ENCODE measurements at places on chromosomes 12 and 14.

- DNase-seq, result no peak
Measured at GRCh38 chr14:22105006-22105623, 431.5 kb upstream of the OR4E1 start.

GRCh38 chr12:9897535-9897934, 16.2 kb downstream of the KLRF2 start:
- DNase-seq, result no peak

- peak; percentile 90 for DNase-seq
Measured at GRCh38 chr12:56079723-56080555, at the start of gene ERBB3. TSS of gene ERBB3 (plus strand) at chr12:56080165. CDS start at chr12:56080301, 136 bp downstream.

DNA sequence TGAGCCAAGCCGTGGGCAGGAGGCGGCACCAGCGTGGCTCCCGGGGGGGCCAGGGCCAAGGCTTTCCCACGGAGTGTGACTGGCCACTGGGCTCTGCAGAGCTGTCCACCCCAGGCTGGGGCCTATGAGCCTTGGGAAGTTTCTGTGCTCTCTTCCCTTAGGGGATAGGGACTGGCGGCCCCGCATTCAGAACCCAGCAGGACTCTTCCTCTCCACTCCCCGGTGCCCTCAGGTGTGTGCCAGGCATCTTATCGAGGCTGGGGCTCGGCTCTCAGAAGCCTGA, 17.8 kb upstream of the EIF2B2 start:
- no peak for DNase-seq

- no peak for DNase-seq
Measured at GRCh38 chr12:50536831-50537537, 32.2 kb downstream of the DIP2B start.

GRCh38 chr14:91406451-91406850, 11.2 kb downstream of the CCDC88C start:
- DNase-seq, result no peak

DNA sequence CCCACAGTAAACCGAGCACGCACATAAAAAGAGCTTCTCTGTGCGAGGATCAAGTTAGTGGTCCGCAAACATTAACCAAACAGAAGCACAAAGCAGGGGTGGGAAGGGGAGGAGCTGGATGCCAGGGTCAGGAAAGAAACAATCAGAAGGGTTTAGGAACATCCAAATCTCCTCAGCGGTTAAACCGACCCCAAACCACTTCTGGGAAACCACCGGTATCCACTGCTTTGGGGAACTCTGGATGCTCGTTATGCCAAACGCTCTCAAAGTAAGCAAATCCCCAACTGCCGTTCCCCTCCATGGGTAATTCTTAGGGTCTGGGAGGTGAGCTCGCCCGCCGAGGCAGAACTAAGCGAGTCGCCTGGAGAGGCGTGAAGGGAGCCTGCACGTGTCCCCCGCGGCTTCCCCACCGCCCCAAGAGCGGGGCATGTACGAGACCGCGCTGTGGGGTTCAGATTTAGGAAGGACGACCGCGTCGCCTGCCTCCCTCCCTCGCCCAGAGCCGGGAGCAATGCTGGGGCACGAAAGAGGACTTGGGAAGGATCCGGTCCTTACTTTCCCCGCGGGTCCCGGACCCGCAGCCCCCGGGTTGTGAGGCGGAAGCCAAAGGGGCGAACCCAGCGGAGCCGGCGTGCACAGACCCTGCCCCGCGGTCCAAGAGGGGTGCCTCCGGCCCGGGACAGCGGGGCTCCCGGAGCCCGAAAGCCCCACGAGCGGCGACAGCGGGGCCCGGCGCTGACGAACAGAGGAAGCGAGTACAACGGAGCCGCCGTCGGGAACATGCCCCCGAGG, 711 bp downstream of the SBNO1 start:
- DNase-seq, result peak; percentile 21

GRCh38 chr14:75605916-75606315, 27.5 kb downstream of the FLVCR2 start:
- DNase-seq, result no peak

GRCh38 chr12:53872367-53872766, 66.3 kb upstream of the HOXC13 start:
- no peak for DNase-seq

GRCh38 chr12:106766393-106766826, 8.1 kb upstream of the RIC8B start:
- DNase-seq, result no peak

GRCh38 chr14:104580961-104581360, 1.4 kb downstream of the C14orf180 start:
- DNase-seq, result no peak

DNA sequence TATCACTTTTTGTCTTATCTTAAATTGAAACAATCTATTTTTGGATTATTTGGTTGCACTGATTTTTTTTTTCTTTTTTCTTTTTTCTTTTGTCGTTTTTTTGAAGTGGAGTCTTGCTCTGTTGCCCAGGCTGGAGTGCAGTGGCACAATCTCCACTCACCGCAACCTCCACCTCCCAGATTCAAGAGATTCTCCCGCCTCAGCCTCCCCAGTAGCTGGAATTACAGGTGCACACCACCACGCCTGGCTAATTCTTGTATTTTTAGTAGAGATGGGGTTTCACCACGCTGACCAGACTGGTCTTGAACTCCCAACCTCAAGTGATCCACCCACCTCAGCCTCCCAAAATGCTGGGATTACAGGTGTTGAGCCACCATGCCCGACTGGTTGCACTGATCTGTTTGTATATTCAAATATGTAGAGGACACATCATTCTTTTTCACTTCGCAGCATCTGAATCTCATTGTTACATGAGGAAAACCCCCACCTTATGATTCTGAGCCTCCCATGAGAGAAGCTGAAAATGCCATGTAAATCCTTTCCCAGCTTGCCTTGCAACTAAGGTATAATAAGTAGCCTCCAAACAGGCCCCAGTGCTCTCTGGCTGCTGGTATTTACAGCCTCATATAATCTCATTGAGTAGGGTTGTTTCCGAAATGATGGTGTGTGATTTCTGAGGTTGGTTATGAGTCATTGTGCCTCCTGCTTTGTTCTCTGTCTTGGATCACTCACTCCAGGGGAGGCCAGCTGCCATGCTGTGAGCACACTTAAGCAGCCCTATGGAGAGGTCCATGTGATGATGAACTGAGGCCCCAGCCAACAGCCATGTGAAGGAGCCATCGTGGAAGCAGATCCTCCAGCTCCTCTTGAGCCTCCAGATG, 5.2 kb upstream of the HSP90B1 start:
- peak; percentile 77 for DNase-seq

- no peak for DNase-seq
Measured at GRCh38 chr14:100073576-100074430, 8.6 kb downstream of the EVL start.

DNA sequence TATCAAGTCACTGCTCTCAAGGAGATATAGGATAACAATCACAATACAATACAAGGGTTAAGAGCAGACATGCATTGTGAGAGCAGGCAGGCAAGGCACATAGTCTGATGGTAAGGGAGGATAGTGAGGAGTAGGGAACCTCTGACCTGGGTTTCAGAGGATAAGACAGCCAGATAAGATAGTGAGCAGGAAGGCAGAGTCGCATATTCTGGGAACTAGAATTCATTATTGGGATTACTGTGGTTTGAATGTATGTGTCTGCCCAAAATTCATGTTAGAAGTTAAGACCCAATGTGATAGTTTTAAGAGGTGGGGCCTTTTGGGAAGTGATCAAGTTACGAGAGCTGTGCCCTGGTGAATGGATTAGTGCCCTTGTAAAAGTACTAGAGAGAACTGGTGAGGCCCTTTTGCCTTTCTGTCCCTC, 14.4 kb upstream of the ATF1 start:
- DNase-seq, result no peak

DNA sequence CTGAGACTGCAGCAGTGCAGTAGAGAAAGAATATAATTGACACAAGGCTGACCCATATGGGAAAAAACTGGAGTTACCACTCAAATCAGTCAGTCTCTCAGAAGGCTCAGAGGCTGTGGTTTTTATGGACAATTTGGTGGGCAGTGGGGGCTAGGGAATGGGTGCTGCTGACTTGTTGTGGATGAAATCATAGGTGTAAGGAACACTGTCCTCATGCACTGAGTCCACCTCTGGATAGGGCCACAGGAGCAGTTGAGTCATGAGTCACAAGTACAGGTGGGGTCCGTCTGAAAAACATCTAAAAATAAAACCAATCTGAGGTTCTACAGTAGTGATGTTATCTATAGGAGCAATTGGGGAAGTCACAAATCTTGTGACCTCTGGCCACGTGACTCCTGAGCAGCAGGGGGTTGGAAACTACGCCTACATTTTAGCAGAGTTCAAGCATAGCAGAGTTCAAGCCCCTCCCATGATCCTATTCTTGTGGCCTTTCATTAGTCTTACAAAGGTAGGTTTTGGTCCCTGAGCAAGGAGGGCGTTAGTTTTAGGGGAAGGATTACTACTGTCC, 18.1 kb upstream of the SGPP1 start:
- no peak for DNase-seq

GRCh38 chr12:66063916-66064315, 66.6 kb downstream of the LLPH start:
- DNase-seq, result no peak

DNA sequence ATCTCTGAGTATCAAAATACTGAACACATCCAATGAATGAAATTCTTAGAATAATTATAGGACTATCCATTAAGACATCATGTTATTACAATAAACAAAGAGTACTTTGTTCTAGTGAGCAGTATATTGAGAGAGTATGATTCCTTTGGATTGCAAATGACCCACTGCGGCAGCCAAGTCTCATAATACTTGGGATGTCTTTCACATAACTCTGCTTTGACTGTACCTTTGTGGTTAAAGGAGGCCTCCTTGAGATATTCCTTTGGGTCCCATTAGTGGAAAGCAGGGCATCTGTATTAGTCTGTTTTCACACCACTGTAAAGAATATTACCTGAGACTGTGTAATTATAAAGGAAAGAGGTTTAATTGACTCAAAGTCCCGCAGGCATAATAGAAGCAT, 593.8 kb downstream of the TRHDE start:
- DNase-seq, result no peak

- DNase-seq, result no peak
Measured at GRCh38 chr14:100736269-100737180, 9.8 kb downstream of the DLK1 start.

DNA sequence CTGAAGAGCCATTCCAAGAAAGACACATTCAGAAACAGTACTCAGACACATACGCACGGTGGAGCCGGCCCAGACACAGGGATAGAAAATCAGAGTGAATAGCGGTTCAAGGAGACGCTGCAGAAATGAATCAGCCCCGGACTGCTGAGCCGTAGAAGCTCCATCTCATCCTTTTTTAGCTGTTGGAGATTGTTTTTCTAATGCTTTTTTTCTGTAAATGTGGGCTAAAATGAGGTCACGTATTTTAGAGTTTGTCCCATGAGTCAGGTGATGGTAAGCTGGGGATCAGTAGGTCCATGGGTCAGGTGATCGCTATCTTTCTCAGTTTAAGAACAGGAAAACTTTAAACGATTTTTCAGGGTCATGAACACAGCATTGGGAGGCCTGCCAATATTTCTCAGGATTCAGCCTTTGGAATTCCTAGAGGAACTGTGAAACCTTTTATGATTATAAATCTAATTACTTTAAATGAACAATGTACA, 202.4 kb downstream of the ITPR2 start:
- DNase-seq, result peak; percentile 91

DNA sequence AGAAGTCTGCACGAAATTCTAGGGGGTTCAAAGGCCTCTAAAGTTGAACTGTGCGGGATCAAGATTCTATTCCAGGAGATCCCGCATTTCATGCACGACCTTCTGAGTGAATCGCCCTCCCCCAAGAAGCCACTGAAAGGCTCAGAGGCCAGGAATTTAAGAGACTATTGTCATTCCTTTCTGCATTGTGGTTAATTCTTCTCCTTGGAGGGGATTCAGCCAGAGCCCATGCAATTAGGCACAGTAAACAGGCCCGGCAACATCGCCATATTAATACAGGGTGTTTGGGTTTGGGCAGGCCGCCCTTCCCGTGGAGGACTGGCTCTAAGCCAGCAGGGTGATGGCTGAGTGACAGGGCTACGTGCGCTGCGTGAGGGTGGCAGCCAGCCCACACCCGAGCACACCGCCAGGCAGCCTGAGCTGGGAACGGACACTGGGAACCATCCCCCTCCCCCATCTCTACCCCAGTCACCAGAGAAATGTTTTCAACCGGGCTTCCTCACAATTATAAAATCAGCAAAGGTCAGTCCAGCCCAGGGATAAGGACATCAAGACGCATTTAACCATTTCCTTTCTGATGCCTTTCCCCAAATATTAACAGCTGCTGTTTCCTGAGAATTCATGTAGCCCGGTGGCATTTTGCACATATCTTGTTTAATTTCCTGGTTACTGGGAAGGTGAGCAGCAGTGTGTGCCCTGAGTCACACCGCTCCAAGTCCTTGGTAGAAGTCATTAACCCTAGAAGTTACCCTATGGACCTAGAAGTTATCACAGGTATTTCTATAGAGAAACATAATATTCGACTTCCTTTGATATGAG, 12.5 kb downstream of the EGLN3 start:
- peak; percentile 6 for DNase-seq

- DNase-seq, result no peak
Measured at GRCh38 chr14:71194251-71194650, 287.0 kb downstream of the PCNX1 start.

GRCh38 chr12:3017281-3017680, 58.1 kb downstream of the TEAD4 start:
- no peak for DNase-seq

- no peak for DNase-seq
Measured at GRCh38 chr12:126443977-126444376, 1378.7 kb downstream of the AACS start.

GRCh38 chr14:76720382-76720813, 40.9 kb upstream of the VASH1 start:
- DNase-seq, result peak; percentile 55

DNA sequence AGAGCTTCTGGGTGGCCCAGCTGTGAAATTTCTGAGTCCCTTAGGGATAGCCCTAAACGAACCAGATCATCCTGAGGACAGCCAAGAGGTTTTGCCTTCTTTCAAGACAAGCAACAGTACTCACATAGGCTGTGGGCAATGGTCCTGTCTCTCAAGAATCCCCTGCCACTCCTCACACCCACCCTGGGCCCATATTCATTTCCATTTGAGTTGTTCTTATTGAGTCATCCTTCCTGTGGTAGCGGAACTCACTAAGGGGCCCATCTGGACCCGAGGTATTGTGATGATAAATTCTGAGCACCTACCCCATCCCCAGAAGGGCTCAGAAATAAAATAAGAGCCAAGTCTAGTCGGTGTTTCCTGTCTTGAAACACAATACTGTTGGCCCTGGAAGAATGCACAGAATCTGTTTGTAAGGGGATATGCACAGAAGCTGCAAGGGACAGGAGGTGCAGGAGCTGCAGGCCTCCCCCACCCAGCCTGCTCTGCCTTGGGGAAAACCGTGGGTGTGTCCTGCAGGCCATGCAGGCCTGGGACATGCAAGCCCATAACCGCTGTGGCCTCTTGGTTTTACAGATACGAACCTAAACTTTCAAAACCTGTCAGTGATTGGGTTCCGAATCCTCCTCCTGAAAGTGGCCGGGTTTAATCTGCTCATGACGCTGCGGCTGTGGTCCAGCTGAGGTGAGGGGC, 38.9 kb downstream of the DAD1 start:
- DNase-seq, result peak; percentile 40

GRCh38 chr12:62784576-62784975, 150.4 kb downstream of the PPM1H start:
- DNase-seq, result no peak

GRCh38 chr12:57727758-57728395, 10.7 kb downstream of the AGAP2 start:
- no peak for DNase-seq

All from EL (cell line).